ENCODE measurements at places on chromosomes 6 and 20.

- DNase-seq = no peak
Measured at GRCh38 chr20:49646126-49646525, 67.6 kb downstream of the B4GALT5 start.

DNA sequence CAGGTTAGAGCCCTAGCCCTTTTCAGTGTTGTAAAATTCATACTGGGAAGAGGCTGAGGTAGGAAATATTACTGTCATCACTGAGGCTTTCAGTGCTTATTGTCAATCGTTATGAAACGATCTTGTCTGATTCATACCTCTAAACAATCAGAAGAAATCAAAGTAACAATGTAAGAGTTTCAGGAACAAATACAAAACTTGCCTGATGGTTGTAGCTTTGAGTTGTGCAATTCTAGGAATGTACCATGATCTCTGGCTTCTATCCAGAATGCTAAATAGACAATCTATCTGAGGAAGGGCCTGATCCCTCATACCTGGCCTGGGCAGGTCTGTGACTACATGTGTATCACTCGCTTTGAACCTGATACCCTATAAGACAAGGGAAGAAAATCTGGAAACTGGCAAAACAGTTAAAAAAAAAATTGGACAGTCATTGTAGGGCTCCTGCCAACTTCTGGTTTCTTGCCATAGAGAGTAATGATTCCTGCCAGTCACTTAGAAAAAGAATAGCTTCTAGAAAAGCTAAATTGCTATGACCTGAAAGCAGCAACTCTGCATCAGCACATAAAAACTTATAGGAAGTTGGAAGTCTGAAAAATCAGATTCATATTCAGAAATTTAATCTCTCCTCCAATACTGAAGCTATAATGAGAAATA lies 234.7 kb downstream of the BTBD9 start:
- no peak for DNase-seq

DNA sequence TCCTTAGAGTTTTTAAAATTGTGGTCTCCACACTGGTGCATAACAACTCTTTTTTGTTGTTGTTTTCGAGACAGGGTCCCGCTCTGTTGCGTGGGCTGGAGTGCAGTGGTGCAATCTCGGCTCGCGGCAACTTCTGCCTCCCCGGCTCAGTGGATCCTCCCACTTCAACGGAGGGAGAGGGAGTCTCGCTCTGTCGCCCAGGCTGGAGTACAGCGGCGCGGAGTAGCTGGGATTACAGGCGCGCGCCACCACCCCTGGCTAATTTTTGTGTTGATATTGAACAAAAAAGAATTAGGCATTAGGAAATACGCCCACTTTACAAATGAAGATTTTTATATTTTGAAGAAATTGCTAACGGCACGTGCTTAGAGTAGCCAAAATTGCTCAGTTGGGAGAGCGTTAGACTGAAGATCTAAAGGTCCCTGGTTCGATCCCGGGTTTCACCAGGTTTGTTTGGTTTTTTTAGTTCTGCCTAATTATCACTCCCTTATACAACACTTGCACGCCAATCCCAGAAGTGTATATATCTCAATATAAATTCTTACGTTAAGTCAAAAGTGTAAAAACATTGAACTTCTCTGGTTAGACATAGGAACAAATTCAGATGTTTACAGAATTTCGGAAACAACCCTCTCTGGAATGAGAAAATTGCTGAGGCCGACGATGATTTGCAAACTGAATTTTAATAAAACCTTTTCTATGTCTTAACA lies 159.6 kb downstream of the TRIM27 start:
- DNase-seq = no peak

DNA sequence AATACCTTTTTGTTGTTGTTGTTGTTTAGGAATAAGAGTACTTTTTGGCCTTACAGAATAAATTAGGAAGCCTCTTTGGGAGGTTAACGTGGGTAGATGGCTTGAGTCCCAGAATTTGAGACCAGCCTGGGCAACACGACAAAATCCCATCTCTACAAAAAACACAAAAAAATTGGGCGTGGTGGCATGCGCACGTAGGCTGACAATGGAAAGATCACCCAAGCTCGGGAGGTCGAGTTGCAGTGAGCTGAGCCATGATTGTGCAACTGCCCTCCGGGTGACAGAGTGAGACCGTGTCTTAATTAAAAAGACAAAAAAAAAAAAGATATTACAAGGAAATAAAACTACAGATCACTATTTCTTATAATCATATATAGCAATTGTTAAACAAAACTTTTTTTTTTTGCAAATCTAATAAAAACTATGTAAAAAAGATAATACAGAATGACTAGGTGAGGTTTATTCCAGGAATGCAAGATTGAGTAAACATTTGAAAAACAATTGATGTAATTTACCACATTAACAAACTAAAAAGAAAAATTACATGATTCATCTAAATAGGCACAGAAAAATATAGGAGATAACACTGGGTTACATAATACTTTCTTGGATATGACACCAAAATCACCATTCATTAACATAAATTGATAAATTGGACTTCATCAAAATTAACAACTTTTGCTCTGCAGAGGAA lies 43.6 kb upstream of the ASCC3 start:
- no peak for DNase-seq

DNA sequence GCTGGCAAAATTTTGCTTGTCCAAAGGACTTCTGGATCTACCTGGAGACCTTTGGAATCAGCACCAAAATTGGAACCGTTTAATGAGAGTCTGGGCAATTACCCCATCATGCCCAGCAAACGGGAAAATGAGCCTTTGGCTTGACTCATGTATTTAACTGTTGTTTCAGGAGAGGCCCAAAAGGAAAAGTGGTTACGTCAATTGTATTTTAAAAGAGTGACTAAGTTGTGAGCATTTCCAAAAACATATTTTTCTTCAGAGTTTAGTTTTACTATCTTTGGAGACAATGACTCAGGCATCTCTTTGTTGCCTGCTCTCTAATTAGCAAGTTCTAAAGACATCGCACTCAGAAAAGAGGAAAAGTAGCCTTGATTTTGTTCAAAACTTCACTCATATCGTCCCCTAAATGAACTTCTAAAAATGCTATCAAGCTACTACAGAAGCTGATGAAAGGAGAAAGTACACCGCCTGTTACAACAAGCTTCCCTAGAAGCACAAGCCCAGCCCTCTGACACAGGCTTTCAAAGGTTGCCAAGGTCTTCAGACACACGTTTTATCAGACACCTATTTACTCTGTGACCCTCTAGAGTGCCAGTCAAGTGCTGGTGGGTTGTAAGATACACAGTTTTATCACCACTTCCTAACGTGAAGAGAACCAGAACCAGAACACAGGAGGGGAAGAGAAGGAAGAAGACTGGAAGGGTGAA lies 146.2 kb downstream of the TBX18 start:
- DNase-seq = no peak
